Activated CD4-positive, alpha-beta T cell treated with anti-CD3 and anti-CD28 coated beads for 1 hour (primary cell): ENCODE measurements at places on chromosomes 11 and 22.

- DNase-seq = no peak
These were observed 24.3 kb downstream of the BCR start for GRCh38 chr22:23204541-23205157.

- DNase-seq = no peak
These were observed 68.1 kb upstream of the LMO1 start for GRCh38 chr11:8331767-8332166.

GRCh38 chr22:42816336-42816735 lies 40.7 kb downstream of the ARFGAP3 start:
- DNase-seq = no peak

GRCh38 chr11:10041748-10042446 lies 252.1 kb downstream of the SBF2 start:
- no peak for DNase-seq

DNA sequence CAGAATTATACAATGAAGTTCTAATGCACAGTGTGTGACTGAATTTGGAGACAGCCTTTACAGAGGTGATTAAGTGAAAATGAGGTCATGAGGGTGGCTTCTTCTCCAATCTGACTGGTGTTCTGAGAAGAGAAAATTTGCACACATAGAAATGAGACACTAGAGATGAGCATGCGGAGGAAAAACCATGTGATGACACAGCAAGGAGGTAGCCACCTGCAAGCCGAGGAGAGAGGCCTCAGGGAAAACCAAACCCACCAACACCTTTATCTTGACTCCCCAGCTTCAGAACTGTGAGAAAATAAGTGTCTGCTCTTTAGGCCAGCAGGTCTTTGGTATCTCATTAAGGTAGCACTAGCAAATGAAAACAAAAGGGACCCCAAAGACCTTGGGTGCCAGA lies 93.2 kb downstream of the GGTLC2 start:
- no peak for DNase-seq
